CD4-positive, alpha-beta T cell treated with Interleukin-17A for 4 hours (primary cell): ENCODE measurements at places on chromosomes 2 and 18.

DNA sequence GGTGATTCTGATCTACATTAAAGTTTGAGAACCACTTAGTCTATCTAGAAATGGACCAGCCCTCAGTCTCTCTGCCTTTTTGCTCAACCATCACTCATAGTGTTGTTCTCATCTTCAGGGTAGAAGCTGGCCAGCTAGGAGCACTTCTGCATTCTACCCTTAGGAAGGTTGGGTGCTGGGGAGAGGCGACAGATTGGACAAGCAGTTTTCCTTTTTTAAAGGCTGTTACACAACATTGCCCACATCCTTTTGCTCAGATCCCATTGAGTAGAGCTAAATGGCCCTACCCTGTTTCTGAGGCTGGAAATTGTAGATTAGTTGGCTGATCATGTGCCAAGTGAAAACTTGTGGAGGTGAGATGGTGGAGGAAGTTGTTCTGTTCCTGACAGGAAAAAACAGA, 35.6 kb downstream of the OSBPL6 start:
- no peak for DNase-seq

DNA sequence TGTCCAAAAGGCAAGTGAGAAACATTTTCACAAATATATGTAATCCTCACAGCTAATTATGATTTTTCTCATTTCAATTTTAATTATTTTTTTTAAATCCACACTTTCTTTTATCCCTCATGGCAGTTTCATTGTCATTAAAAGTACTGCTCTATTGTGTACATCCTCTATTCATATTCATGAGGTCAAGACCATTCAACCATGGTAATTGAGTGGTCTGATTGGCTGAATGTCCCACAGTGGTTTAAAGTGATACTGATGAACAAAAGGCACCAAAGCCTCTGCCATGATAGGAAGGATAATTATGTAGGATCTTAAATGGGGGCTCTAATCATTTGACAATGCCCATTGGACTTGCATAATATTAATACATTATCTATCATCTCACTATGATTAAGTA, 108.4 kb upstream of the EPHA4 start:
- no peak for DNase-seq

- DNase-seq = peak; percentile 18
Observed at GRCh38 chr2:147327613-147328012, 517.2 kb upstream of the ACVR2A start.

- no peak for DNase-seq
Observed at GRCh38 chr2:64768491-64769005, 114.8 kb upstream of the SERTAD2 start.

- no peak for DNase-seq
Observed at GRCh38 chr2:113361051-113361450, 76.4 kb upstream of the ZNG1B start.

GRCh38 chr18:70448588-70448987, 159.7 kb downstream of the SOCS6 start:
- DNase-seq = no peak

DNA sequence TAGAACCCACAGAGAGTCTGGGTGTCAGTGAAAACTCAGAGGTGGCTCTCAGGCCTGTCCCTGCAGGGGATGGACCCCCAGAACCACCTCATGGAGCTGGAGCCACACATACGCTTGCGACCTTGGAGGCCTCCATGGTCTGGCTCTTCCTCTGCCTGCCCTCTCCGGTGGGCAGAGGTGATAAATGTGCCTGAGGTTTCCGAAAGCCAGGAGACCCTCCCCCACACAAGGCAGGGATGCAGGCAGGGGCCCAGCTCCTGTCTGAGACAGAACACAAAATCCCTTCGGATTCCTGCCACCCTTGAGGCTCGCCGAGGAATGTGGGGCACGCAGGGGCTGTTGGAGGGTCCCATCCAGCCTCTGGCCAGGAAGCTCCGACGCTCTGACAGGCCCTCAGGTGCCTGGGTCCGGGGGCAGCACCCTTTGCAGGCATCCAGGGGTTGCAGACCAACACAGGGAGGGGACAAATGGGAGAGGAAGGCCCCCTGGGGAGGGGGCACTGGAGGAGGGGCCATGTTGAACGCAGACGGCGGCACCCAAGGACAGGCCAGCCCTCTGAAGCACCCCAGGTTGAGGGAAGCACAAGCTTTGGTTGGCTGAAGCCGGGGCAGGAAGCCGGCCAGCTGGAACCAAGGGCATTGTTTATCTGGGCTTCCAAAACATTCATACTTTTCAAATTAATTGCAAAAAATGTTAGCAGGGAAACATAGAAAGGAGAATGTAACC, 4.1 kb upstream of the SNED1 start:
- no peak for DNase-seq

GRCh38 chr18:24402209-24402785, 4.7 kb upstream of the OSBPL1A start:
- DNase-seq = peak; percentile 29

DNA sequence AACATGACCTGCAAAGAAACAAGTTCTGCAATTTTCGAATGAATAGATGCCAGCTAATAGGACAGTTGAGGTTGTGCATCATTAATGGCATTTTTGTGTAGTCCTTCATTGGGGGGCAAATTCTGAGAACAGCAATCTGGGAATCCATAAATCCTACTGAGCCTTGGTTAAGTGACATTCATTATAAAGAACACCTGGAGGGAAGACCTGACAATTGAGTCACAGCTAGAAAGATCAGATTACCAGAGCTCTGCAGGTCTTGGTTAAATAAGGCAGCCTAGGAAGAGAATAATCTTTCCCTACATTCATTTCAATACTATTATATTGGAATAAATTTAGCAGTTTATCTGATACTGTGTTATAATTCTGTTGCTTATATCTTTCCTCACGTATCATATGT, 14.3 kb downstream of the KCNH7 start:
- no peak for DNase-seq

- no peak for DNase-seq
Observed at GRCh38 chr2:129277585-129277981, 701.9 kb upstream of the RAB6C start.

- DNase-seq = no peak
Observed at GRCh38 chr18:69158944-69159343, 241.7 kb upstream of the DOK6 start.
